ENCODE measurements at places on chromosomes 7 and 10.
A peak's percentile ranks its signal among the peaks of the same experiment; 100 is the strongest.

- DNase-seq, result no peak
Observed at GRCh38 chr10:115001506-115002381, 63.7 kb downstream of the TRUB1 start.

- no peak for DNase-seq
Observed at GRCh38 chr7:130146693-130147405, 58.4 kb downstream of the TMEM209 start.

DNA sequence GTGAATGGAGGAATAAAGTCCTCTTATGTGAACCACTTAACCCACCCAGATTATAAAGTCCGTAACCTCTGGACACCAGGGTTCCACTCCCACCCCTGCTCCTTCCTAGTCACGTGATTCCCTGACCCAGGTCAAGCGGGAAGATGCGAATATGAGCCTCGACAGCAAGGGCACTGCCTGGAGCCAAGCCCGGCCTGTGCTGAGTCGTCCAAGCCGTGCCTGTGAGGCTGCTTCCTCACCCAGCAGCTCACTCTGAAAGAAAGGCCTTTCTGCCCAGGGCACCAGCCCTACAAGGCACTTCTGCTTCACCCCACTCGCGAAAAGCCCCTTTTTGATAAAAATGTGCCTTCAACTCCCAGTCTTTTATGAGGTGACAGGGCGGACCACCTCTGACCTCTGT is 85.8 kb downstream of the CYTH3 start:
- DNase-seq, result no peak

- no peak for DNase-seq
Observed at GRCh38 chr7:148325208-148325607, 265.4 kb upstream of the C7orf33 start.

DNA sequence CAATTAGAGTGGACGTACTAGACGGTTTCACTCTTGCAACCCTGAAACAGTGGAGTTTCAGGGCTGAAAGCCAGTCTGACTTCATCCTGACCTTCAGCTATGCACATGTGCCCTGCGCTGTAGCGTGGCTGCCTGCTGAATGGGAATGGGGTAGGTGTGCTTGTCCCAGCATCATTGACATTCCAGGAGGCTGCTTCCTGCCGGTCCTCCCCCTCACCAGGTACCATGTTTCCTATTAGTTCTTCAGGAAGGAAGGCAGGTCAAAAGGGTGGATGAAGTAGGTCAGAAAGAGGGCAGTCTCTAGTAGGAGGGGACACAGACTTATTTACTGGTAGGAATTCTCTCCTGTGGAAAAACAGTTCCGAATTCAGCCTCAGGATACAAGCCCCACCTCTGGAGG is 551.8 kb upstream of the GALNT17 start:
- DNase-seq, result no peak

DNA sequence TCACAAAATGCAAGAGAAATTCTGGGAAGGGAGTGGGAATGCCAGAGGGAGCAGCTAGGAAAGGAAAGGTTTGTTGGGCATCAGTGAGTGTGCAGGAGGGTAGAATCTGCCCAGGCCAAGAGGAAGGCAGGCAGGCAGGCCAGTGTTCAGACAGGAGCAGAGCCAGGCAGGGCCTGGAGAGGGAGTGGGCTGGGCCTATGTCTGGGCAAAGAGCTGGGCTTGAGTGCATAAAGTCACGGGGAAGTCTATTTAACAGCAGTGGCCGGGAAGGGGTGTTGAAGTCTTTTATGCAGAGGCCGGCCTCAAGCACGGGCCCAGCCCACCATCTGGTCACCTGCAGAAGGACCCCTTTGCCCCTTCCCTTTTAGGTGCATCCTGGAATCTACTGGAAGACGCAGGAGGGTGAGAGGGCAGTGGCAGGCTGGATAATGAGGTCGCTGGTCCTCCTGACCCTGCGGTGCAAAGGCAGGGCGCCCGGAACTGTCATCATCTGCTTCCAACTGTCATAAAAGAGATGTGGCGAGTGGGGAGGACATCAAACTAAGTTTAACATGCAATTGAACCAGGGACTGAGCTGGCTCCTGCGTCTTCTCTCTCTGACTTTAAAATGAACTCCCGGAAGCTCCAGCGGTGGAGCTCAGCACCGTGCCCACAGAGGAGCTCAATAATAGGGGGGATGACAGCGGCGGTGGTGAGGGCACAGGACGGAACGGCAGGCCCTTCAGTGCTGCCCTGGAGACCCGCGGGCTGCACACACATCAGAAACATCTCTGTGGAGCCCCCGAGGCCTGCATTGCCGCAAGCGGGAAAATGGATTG is 29.5 kb downstream of the CARD11 start:
- DNase-seq, result no peak

GRCh38 chr7:158028290-158028941 is 559.2 kb downstream of the PTPRN2 start:
- no peak for DNase-seq

GRCh38 chr7:75915416-75916156 is 631 bp downstream of the POR start:
- DNase-seq, result peak; percentile 35

GRCh38 chr7:69687739-69688433 is 89.6 kb downstream of the AUTS2 start:
- peak; percentile 5 for DNase-seq

DNA sequence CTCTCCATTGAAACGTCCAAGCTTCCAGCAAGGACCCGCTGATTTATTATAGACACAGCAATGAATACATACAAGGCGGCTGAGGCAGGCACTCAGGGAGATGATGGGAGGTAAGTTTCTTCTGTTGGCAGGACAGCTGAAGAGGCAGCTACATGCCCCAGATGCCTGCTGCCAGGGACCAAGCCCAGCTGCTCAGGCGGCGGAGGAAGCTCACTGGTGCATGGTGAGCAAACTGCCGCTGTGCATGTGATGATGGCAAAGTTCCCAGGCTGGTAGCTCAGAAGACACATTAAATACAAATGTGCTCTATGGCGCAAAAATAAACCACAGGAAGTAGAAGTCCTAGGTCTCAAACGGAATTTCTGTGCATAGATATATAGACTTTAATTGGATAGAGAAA is 2.3 kb downstream of the DNTT start:
- DNase-seq, result peak; percentile 23

- no peak for DNase-seq
Observed at GRCh38 chr10:4742217-4742616, 83.8 kb upstream of the AKR1E2 start.

DNA sequence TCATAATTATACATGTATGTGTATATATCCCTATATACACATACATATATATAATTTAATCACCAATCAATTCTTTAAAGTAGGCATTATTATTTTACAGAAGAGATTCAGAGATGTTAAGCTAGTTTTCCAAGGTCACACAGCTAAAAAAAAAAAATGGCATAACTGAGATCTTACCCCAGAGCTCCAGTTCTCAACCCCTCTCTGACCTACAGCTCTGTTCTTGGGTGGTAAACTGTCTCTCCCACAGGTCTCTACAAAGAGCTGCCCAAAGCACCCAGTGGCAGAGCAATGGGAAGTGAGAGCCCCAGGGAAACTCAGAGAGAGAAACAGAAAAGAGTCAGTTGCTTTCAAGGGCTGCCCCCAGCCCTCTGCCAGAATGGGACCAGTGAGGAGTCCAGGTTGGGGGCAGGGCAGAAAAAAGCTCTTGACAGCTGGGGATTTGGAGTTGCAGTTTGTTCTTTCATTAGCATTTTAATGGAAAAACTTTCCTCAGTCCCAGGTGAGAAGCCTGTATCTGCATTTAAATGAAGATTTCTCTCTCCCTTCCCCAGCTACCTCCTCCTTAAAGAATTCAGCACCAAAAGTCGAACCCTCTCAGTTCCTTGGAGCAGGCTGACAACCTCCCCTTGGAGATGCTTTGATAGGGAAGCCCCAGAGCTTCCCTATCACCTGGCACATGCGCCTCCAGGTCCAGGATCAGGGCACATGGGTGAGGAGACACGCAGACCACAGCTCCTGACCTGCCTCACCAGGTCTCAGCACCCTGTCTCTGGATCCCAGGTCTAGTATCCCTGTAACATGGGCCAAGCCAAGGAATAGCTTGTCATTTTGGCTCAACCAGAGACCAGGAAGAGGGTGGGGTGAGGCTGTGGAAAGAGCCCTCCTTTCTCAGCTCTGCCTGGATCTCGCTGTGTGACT is 388.1 kb downstream of the PLXNA4 start:
- DNase-seq, result no peak

- no peak for DNase-seq
Observed at GRCh38 chr10:86536294-86536861, 14.8 kb upstream of the WAPL start.

- DNase-seq, result no peak
Observed at GRCh38 chr10:3125527-3126170, 46.9 kb downstream of the PITRM1 start.

GRCh38 chr7:100602889-100603725 is 944 bp downstream of the PCOLCE start:
- DNase-seq, result no peak

DNA sequence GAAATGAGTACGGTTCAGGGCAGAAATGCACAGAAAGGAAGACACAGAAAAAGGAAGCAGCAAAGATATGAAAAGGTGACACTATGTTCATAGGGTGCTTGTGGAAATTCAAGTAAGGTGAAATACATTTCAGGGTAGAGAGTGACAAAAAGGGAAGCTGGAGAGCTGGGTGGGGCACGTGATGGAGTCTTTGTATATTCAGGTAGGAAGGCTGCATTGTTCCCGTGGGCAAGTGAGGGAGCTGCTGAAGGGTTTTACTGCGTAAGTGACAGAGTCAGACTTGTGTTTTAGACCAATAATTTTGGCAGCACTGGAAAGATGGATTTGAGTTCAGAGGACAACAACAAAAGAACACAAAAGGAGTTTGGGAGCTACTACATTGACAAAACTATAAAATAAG is 35.3 kb upstream of the ANK3 start:
- DNase-seq, result peak; percentile 42

GRCh38 chr7:45082031-45082830 is 6.5 kb downstream of the NACAD start:
- DNase-seq, result no peak

GRCh38 chr10:11958956-11959355 is 83.7 kb downstream of the UPF2 start:
- no peak for DNase-seq

DNA sequence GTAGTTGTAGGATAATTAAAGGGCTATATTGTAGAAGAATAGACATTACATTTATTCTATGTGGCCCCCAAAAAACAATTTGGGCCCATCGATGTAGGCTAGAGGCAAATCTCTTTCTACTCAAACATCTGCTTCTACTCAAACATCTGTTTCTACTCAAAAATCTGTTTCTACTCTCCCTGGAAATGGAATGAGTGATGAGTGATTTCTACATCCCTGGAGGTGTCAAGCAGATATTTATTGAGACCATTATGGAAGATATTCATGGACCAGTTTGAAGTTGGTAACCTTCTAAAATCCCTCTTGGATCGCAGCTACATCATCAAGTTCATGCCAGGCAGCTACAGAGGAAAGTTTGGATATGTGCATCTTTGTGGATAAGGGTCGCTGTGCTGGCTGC is 5.1 kb upstream of the PLPP4 start:
- DNase-seq, result no peak

DNA sequence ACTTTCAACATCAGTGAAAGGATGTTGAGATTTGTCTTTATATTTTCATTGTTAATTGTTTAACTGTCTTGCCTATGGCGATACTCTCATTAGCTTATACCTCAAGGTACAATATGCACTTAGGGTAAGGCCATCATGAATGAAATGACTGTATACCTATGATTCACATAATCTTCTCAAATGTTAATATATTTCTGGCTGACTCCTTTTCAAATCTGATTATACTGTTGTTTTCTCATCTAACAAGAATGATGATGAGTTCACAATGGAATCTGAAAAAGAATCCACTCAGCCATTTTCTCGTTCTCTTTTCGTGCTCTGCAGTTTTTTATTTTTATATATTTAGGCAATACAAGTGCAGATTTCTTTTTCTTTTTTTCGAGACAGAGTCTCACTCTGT is 159.1 kb downstream of the ARHGAP12 start:
- DNase-seq, result no peak

DNA sequence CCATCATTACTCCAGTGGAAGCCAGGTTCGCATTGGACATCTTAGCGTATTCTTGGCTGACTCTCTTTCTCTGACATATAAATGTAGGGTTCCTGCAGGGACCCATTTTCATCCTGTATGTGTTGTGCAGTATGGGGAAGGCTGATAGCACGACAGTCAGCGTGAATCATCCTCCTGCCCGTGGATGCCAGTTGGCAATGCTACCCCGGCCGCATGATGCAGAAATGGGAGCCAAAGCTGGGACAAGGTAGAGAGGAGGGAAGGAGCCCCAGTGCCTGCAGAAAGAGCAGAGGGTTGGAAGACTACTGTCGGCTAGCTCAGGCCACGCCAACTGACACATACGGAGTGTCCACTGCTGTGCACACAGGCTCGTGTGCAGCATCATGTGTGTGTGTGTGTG is 251.6 kb downstream of the SKAP2 start:
- no peak for DNase-seq
